BE2C (cell line): ENCODE measurements at places on chromosomes 2 and 18.

GRCh38 chr18:3511980-3512379 is 62.0 kb downstream of the TGIF1 start:
- no peak for DNase-seq

GRCh38 chr2:206096876-206097275 is 10.9 kb upstream of the INO80D start:
- no peak for DNase-seq

DNA sequence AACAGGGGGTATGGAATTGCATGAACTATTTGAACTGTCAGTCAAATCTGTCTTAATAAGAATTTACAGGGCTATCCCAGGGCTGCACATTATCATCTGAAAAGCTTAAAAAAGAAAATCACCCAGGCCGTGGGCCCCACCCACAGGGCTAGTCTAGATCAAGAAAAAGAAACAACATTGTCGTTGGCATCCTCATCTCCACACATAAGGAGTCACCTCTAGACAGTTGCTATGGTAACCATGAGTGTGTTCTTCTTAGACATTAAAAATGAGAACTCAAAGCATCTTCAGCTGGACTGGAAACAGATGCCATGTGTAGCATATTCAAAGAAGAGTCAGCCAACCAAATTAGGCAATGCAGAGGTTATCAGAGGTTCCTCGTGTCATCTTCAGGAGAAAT is 72.3 kb upstream of the CPO start:
- no peak for DNase-seq

DNA sequence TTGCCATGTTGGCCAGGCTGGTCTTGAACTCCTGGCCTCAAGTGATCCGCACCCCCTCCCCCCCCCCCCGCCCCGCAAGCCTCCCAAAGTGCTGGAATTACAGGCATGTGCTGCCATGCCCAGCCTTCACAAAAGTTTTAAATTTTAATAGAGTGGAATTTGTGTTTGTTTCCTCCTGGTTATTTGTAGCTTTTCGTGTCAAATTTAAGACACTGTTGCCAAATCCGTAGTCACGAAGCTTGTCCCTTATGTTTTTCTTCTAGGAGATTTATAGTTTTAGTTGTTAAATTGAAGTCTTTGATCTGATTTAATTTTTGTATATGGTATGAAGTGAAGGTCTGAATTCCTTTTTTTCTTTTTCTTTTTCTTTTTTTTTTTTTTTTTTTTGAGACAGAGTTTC is 14.7 kb downstream of the ZNF236 start:
- DNase-seq: no peak

GRCh38 chr18:8601277-8602032 is 7.8 kb upstream of the RAB12 start:
- no peak for DNase-seq

GRCh38 chr2:239826376-239826775 is 198.8 kb downstream of the NDUFA10 start:
- DNase-seq: no peak
